Testis (tissue), 5 donors: ENCODE measurements at places on chromosomes 5 and 9. TPM values are rescaled to one million over a fixed set of nuclear protein-coding genes. Genes with fewer than 3 reads are reported as not detected.

DNA sequence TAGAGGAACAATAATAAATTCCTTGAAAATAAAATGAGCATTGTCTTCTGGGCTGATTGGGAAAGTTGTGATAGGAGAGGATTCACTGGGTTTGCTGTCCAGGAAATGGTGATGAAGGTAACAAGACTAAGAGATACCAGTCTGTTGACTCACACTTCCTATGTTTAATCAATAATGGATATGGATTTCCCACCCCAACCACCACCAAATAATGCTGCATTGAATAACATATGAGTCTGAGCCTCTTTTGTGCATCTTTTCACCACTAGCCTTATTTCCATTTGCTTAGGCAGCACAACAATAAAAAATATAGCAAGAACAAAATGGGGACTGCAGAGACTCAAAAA, 120.2 kb upstream of the NFIB start:
- peaks cover 6% of the 10 kb centered on the region for H3K4me1 ChIP-seq
- H3K27ac ChIP-seq, result no peak overlapping the region
- H3K4me3 ChIP-seq, result no peak overlapping the region
- no peak for DNase-seq
- no peaks in the 10 kb centered on the region for H3K27me3 ChIP-seq
- no peaks in the 10 kb centered on the region for H3K36me3 ChIP-seq

- H3K4me3 ChIP-seq, result no peak overlapping the region
- no peak for DNase-seq
- H3K4me1 ChIP-seq, result peaks cover 60% of the 10 kb centered on the region
- H3K27ac ChIP-seq, result no peak overlapping the region
- H3K36me3 ChIP-seq, result no peaks in the 10 kb centered on the region
Observed at GRCh38 chr9:134405527-134405926, 79.3 kb downstream of the RXRA start.

DNA sequence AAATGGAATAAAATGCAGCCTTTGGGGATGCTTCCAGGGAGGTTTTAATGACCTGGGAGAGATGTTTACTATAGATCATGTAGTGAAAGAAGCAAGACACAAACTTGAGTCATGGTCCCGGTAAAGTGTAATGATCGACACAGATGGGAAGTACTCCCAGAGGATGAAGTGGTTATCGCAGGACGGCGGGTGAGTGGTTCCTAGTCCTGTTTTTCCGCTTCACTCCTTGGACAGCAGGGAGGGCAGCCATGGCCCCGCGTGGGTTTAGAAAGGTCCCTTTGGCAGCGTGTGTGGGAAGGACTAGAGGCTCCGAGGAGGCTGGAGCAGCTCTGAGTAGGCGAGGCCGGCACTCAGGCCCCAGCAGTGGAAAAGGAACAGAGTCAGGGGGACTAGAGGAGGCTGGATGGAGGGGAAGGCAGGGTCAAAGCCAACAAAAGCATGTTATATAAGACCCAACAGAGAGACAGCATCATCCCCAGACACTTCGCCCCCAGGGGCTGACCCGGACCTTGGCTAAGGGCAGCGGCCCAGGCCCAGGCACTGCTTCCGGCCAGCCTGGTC, 49.2 kb upstream of the STXBP1 start:
- H3K27ac ChIP-seq, result peak overlapping the region; percentile 56
- H3K27me3 ChIP-seq, result no peaks in the 10 kb centered on the region
- DNase-seq, result no peak
- H3K4me3 ChIP-seq, result no peak overlapping the region
- H3K4me1 ChIP-seq, result peaks cover 26% of the 10 kb centered on the region
- no peaks in the 10 kb centered on the region for H3K36me3 ChIP-seq

DNA sequence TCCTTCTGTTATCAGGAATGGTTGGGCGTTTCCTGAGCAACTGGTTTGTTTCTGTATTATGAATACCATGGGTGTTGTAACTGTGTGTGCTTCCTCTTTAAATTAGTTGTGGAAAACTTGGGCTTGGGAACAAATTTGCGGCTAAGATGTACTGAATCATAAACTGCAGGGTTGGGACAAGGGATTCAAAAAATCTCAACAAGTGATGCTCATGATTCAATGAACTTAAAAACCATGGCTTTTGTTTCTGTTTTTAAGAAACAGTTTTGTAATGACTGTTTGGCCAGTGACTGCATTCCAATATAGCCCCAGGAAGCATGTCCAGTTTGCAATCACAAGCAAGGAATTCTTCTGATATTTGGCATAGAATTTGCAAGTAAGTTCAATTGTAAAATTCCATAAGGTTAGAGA, 657.5 kb upstream of the WWC1 start:
- H3K36me3 ChIP-seq, result no peaks in the 10 kb centered on the region
- H3K27me3 ChIP-seq, result no peaks in the 10 kb centered on the region
- no peak for DNase-seq
- H3K4me1 ChIP-seq, result no peaks in the 10 kb centered on the region

GRCh38 chr5:173313351-173313801, 14.8 kb downstream of the STC2 start:
- peaks cover 24% of the 10 kb centered on the region for H3K4me1 ChIP-seq
- H3K27ac ChIP-seq, result no peak overlapping the region
- no peak for DNase-seq
- no peaks in the 10 kb centered on the region for H3K36me3 ChIP-seq
- no peaks in the 10 kb centered on the region for H3K27me3 ChIP-seq
- H3K4me3 ChIP-seq, result no peak overlapping the region

GRCh38 chr5:150400316-150401075, 12.2 kb downstream of the CD74 start:
- no peaks in the 10 kb centered on the region for H3K27me3 ChIP-seq
- no peaks in the 10 kb centered on the region for H3K36me3 ChIP-seq
- DNase-seq, result no peak
- no peak overlapping the region for H3K4me3 ChIP-seq
- H3K4me1 ChIP-seq, result no peaks in the 10 kb centered on the region
- no peak overlapping the region for H3K27ac ChIP-seq

DNA sequence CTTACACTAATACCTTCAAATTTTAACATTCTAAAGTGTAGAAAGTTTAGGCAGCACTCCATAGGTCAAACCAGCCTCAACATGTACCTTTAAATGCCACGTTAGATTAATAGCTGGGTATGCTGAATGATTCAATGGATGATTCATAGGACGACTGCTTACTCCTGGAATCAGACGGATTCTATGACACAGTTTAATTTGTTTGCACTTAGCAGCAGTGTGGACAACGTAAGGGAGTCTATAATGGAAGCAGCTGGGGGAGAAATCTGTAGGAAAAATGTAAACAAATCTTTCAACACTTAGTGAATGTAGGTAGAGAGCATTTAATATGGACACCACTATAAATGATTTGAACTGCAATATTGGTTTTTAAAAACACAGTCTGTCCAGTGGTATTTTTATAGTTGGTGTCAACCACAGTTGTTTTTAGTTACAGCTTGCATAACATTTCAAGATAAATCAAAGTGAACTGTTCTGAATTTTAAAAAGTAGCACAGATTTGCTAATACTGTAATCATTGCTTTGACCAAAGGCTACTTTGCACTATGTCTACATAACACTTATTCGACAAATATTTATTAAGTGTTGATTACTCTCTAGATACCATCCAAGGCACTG, 701.5 kb upstream of the MEF2C start:
- no peak overlapping the region for H3K4me3 ChIP-seq
- DNase-seq, result no peak
- H3K27ac ChIP-seq, result no peak overlapping the region

SPATA31E1 gene
- total RNA-seq, result 4.8 TPM

RNF44 gene
- 57.2 TPM for total RNA-seq

ISCA1 gene
- total RNA-seq, result 48.3 TPM
